ENCODE measurements at places on chromosomes 5 and 9.

DNA sequence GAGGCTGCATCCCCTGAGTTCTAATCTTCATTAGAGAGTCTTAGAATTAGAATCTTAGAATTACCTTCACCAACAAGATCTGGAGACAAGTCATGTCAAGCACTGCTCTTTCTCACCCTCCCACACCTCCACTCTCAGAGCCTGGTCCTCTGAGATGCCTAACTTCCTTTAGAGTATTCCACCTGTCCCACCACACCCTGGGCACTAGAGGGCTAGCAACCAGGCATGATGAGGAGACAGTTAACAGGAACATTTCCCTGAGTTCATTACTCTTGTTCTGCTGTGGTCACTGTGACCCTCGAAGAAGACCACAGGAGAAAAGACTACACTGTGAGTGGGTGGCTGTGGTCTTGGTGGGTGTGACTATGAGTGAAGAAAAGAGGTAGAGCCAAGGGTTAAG, 25.2 kb upstream of the MAP1B start:
- DNase-seq = no peak

- peak; percentile 45 for DNase-seq
Observed at GRCh38 chr9:7970681-7971330, 171.2 kb upstream of the DMAC1 start.

GRCh38 chr5:170536525-170536924, 32.7 kb downstream of the KCNIP1 start:
- DNase-seq = no peak

GRCh38 chr9:35776018-35776417, 15.4 kb upstream of the NPR2 start:
- DNase-seq = no peak

- DNase-seq = peak; percentile 19
Observed at GRCh38 chr5:117657541-117657940, 1082.9 kb upstream of the SEMA6A start.

DNA sequence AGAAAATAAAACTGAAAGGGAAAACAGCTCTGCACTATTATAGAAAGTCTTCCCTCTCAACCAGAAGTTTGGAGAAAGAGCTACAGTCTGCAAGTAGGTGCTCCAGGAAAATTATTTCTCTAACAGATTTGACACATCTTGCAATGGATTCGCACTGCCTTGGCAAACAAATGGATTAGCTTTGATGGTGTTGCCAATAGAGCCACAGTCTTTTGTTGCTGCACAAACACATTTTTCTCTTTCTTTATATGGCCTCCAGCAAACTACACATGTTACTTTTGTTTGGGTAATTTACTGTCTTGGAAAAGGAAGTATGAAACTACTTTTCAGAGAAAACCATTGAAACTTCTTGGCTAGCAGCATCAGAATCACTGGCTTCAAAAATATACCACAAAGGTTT, 523.1 kb downstream of the EFNA5 start:
- no peak for DNase-seq

GRCh38 chr5:107023732-107024131, 647.0 kb downstream of the EFNA5 start:
- no peak for DNase-seq

- no peak for DNase-seq
Observed at GRCh38 chr9:112479221-112479620, 7.4 kb upstream of the KIAA1958 start.

GRCh38 chr5:41788941-41789368, 81.3 kb downstream of the OXCT1 start:
- peak; percentile 42 for DNase-seq

- DNase-seq = no peak
Observed at GRCh38 chr9:138104251-138105122, 226.9 kb downstream of the CACNA1B start.

DNA sequence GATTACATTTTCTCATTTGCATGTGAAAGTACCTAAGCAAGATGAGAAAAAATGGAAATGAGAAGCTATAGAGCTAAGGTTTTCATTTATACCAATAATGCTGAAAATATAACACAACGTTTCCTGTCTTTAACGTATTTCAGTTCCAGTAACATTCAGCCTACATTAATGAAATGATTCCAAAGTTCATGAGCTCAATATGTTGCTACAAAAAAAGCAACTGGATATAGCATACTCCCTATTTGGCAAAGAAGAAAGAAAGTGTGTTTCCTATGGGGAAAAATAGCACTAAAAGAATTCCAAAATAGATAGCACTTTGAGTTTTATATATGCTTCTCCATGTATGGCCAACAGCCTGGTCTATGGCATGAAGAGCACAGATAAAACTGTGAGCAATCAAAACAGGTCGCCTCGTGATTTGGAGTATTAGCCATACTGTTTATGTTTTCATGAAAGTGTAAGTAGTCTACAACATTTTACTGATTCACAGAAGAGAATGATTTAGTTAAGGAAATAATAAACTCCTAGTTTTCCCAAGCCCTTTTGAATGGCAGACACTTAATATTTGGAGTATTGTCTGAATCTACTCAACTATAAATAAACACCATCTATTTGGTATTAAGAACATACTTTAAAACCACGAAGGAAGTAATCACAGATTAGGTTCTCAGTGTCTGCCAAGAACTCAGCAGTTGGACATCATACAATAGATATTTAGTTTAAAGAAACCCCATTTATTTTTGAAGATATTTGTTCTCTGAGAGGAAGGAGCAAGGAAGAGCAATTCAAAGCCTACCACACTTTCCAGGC, 258.7 kb upstream of the RASA1 start:
- DNase-seq = no peak

GRCh38 chr9:119873877-119874276, 504.6 kb upstream of the BRINP1 start:
- no peak for DNase-seq

- no peak for DNase-seq
Observed at GRCh38 chr5:88734983-88735382, 148.0 kb downstream of the MEF2C start.

- no peak for DNase-seq
Observed at GRCh38 chr5:137228816-137229215, 270.3 kb downstream of the SPOCK1 start.

GRCh38 chr5:27473307-27474046, 435.1 kb upstream of the CDH9 start:
- DNase-seq = no peak

DNA sequence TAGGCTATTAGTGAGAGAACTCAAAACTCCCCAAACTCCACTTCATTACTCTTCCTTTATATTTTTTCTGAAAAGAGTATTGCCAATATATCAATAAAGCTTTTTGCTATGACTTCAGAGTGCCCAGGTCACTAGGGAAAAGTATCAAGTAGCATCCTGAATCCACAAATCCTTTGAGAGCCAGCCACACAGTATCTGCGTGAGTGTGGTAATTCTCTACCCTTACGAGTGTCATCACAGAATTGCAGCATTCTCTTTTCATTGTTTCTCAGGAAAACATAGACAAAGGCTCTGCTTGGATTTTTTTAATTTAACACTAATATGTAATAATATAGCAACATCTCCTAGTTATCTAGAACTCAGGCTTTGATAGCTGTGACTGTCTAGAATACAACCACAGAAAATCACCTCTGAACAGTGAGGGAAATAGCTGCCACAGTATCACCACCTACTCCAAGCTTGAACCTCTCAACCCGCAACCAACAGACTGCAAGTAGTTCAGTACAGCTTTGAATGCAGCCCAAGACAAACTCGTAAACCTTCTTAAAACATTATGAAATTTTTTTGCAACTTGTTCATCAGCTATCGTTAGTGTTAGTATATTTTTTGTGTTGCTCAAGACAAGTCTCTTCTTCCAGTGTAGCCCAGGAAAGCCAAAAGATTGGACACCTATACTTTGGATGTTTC, 79.3 kb upstream of the CCDC152 start:
- no peak for DNase-seq

- DNase-seq = no peak
Observed at GRCh38 chr9:89878687-89879086, 273.9 kb downstream of the GADD45G start.

DNA sequence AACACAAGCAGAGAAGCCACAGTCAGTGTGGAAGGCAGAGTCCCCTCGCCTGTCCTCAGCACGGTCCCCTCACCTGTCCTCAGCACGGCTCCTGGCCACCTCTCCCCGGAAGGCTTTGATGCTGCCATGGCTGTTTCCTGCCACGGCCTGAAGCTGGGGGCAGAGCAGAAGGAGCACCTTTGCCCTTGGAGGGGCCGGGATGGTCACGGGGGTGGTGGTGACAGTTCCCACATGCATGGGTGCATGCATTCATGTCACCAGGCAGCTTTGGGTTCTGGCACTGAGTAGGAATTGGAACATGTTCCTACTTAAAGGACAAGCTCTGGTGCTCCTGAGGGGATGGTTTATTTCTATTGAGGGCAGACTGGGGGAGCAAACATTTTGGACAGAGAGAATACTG, 57.8 kb upstream of the PHYKPL start:
- no peak for DNase-seq

DNA sequence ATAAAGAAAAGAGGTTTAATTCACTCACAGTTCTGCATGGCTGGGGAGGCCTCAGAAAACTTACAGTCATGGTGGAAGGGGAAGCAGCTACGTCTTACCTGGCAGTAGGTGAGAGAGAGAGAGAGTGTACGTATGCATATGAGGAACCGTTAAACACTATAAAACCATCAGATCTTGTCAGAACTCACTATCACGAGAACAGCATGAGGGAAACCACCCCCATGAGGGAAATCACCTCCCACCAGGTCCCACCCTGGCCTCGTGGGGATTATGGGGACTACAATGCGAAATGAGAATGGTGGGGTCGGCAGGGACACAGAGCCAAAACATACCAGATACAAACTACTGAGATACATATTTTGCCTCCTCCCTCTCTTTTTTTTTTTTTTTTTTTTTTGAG, 10.8 kb upstream of the FER start:
- DNase-seq = no peak

GRCh38 chr9:124939944-124940343, 939 bp downstream of the GOLGA1 start:
- no peak for DNase-seq

- DNase-seq = no peak
Observed at GRCh38 chr5:98936948-98937715, 8.3 kb upstream of the CHD1 start.

GRCh38 chr9:135081731-135082130, 5.7 kb upstream of the OLFM1 start:
- no peak for DNase-seq

- no peak for DNase-seq
Observed at GRCh38 chr5:165393839-165394238, 1888.4 kb downstream of the MAT2B start.

GRCh38 chr5:175728316-175728715, 70.4 kb downstream of the HRH2 start:
- no peak for DNase-seq

DNA sequence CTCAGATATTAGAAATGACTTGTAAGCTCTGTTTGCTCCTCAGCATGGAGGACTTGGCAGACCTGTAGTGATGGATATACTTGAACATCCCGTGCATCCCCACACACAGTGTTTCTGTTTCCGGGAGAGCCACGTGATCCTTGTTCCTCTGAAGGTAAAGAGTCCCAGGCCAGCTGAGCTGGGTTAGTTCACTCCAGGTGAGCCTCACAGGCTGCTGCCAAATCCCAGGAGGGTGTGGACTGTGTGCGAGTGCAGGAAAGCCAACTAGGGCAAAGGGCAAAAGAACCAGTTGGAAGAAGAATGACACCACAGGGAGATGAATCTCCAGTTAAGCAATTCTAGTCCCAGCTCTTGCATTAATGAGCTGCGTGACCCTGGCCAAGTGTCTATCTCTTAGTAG, 10.4 kb upstream of the TOMM5 start:
- DNase-seq = no peak

DNA sequence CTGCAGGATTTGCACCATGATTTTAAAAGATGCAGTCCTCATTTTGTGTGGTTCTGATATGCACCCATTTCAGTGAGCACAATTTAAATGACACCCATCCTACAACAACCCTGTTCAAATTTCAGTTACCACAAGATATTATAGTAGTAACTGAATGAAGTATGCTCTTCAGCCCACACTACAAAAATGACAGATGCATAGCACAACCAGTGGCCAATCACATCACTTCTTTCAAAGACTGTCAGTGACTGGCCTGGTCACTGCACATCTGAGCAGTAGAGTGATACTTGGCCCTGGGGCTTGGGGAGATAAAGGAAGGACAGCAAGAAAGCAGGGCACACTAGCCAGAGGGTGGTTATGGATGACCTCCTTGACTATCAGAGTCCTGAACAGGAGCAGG, 19.8 kb upstream of the IFNK start:
- no peak for DNase-seq

DNA sequence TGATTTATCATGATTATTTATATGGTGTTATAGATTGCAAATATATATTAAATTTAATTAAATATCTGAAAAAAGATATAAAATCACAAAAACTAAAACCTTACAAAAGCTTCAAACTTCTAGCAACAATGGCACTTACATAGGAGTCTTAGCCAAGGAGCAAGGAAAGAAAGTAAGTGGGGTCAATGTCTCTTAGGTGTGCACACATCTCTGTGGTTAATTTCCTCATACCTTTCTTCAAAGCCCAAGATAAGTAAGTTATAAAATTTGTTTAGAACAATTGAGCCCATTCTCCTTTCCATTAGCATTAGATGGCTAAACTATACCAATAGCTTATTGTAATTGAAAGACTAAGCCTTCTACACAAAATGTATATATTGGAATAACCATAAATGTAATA, 161.6 kb upstream of the PDE4D start:
- DNase-seq = no peak

- DNase-seq = no peak
Observed at GRCh38 chr9:133534346-133535291, at the start of gene ADAMTSL2. Gene ADAMTSL2 (plus strand): TSS chr9:133534704. CDS start chr9:133536713, 2,009 bp downstream.

DNA sequence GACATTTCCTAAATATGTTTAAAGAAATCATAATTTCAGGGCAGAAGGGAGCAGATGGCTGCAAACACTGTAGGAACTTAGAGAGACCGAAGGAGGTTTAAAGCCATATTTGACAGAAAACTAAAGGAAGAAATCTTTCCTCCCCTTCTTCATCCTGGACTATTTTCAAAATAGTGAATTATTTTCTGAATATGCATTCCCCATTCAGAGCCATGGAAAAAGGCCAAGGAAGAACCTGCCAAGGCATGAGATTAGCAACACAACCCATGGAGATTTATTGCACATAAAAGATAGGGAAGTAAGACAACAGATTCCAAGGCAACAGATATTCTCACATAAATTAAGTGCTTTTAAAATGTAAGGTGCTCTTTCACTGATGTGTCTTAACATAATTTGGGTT, 233.3 kb upstream of the ADAMTS16 start:
- DNase-seq = no peak

GRCh38 chr9:87663556-87663955, 62.4 kb upstream of the CTSL start:
- no peak for DNase-seq

GRCh38 chr9:84861455-84861854, 191.9 kb downstream of the NTRK2 start:
- no peak for DNase-seq

- DNase-seq = peak; percentile 66
Observed at GRCh38 chr9:81032030-81032572, 657.2 kb downstream of the TLE1 start.

DNA sequence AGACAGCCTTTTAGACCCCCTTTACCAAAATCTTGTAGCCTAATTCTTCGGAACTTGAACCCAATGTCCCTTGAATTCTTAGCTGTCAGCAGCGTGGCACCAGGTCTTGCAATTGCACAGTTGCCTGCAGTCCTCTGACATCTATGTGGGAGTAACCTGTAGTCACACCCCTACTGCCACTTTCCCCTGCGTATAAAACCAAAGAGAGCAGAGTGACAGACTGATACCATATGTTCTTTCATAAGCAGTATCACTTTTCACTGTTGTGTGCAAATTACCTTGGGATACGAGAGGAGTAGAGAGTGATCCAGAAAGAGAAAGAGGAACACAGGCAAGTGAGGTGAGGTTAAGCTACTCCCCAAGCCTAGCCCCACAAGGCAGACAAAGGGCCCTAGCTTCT, 364.3 kb upstream of the ADAMTSL1 start:
- no peak for DNase-seq

GRCh38 chr9:104948277-104948676, 20.3 kb upstream of the ABCA1 start:
- DNase-seq = no peak

Data from fibroblast of skin of left quadriceps (primary cell).